ENCODE measurements at places on chromosomes 6 and 20. TPM values are rescaled to one million over a fixed set of nuclear protein-coding genes. Genes with fewer than 3 reads are reported as not detected.

Gene LYRM4
- total RNA-seq = 29.9 TPM

- DNase-seq = no peak
Observed at GRCh38 chr6:163640641-163641040, 226.1 kb downstream of the QKI start.

DNA sequence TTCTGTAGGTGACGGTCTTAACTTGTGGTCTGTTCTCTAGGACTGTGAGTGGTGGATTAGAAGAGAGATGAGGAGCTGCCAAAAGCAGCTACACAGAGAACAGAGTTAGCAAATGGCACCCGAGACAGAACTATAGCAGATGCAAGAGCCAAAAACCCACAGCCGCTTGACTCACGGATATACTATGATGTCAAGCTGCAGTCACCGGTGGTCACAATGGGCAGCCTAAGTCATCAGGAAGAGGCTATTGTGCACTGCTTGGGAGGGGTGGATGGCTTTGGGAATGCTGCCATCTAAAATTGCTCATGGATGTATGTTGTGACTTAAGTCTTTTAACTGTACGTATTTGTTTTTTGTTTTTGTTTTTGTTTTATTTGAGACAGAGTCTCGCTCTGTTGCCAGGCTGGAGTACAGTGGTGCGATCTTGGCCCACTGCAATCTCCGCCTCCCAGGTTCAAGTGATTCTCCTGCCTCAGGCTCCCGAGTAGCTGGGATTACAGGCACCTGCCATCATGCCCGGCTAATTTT lies at the start of gene GTSF1L:
TSS of gene GTSF1L (minus strand) at position 192 of the 528 bp plus-strand sequence. CDS start 308 bp downstream, outside the sequence.
- peak; percentile 86 for DNase-seq

- DNase-seq = no peak
Observed at GRCh38 chr6:129695373-129696027, 14.5 kb downstream of the ARHGAP18 start.

Gene CCN6
- not detected for total RNA-seq

DNA sequence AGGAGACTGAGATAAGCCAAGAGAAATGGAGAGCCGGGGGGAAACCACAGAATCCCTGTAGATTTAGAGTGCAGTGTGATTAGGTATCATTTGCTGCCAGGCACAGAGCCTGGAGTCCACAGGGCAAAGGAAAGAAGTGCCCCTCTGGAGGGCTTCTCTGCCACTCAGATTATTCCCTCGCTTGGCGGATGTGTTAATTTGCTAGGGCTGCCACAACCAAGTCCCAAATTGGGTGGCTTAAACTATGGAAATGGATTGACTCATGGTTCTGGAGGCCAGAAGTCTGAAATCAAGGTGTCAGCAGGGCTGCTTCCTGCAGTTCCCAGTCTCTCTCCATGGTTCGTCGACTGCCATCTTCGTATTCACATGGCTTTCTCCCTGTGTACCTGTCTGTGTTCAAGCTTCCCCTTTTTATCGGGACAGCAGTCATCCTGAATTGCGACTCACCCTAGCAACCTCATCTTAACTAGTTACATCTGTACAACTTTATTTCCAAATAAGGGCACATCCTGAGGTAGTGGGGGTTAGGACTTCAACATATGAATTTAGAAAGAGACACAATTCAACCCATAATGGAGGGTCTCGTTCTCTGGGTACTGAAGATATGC lies 122.2 kb downstream of the ANKRD60 start:
- no peak for DNase-seq

- no peak for DNase-seq
Observed at GRCh38 chr20:62089393-62089792, 23.7 kb upstream of the TAF4 start.

Gene SAMD5
- total RNA-seq = 0.93 TPM

GRCh38 chr6:146526192-146526591 lies 17.4 kb upstream of the RAB32 start:
- no peak for DNase-seq

Gene TMEM242
- total RNA-seq = 9.7 TPM

- DNase-seq = no peak
Observed at GRCh38 chr6:68730291-68731054, 95.4 kb downstream of the ADGRB3 start.

Gene MCCD1
- not detected for total RNA-seq

DNA sequence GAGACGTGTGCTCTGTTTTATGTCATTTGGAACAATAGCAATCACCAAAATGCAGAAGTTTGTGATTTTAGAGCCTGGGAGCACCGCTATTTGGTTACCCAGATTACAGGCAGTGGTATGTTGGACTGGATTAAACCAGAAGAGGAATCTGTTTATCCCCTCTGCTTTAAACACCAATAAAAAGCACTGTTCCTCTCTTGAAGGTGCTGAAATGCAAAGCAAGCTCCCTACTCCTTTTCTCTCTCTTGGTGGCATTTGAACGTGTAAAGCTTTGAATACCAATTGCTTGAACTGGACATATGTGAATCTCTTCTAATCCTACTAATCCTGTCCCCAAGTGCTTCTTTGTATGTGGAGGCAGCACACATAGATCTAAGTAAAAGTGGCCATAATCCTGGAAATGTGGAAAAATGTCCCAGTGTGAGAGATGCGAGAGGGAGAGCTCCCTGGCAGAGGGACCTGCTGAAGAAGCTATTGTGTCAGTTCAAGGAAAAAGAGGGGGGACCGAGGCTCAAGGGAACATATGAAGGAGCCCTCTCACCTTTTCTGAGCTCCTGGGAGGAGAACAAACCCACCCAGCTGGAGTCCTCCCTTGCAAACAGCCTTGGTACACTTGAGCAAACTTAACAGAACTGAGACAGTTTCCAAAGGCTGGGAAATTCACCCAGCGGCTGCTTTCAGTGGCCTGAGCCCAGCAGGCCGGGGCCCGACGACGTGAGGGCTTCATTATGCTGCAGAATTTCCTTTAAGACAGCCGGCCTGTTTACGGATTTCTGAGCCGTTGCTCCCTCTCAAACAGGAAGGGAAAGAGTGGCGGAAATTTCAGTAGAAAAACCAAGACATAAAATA lies 18.8 kb upstream of the OLIG3 start:
- no peak for DNase-seq

Gene C6orf118
- not detected for total RNA-seq

Gene HTR1E
- total RNA-seq = not detected

Gene KCNK16
- not detected for total RNA-seq

Gene C6orf58
- total RNA-seq = not detected

DNA sequence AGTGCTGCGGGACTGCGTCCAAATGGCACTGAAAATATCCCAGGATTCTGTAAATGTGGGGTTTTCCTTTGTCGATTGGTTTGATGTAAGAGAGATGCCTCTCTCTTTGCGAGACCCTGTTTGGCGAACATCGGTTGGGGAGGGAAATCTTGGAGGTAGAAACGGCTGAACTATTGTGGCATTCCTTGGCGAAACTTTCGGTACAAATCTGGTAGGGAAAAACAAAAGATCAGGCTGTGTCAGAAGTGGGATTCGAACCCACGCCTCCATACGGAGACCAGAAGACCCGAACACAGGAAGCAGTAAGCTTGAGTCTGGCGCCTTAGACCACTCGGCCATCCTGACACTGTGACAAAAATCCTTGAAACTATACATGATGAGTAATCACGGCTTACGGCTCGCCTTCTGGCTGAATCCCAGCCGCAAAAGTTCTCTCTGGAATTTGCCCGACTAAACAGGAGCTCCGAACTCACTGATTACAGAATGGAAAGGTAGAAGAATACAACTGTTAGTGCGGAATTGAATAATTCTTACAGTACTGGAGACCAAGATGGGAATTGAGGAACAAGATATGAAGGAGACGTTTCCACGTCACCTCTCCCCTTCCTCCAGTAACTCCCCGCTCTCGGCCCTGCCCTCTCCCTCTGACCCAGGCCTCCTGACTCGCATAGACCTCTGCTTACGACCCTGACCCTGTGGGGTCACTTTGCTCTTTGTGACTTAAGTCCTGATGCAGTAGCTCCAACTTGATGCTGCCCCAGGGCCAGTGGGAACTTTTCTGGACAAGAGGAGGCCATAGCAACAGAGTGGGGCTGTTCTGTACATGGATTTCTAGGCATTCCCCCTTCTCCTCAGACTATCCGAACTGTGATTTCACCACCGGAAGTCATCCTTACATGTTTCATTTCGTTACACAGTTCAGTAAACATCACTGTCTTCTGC lies 132.8 kb upstream of the ZNF184 start:
- DNase-seq = peak; percentile 65

DNA sequence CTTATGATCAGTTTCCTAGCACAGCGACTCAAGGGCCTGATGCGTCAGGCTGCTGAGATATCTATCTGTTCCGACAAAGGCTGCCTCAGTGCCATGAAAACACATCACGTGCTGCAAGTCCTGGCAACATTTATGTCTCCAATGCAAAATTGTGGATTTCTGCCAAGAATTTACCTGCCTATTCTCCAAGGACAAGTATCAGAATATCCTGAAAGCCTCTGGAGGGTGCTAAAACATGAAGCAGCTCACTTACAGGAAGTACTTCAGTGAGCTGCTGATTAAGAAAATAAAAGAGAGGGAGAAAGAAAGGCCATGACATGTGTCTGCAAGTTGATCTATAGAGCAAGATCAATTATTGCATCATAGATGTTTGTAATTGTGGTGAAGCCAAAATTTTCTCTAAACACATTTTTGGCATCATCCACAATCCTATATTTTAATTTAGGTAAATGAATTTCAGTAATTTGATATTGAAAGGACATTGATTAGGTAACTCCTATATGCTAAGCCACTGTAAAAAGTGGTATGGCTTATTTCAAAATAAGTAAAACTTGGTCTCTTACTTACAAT lies 25.8 kb upstream of the TPBG start:
- no peak for DNase-seq

Gene EFCAB8
- total RNA-seq = 0.41 TPM

- DNase-seq = no peak
Observed at GRCh38 chr20:50848846-50849673, 54.2 kb downstream of the BCAS4 start.

DNA sequence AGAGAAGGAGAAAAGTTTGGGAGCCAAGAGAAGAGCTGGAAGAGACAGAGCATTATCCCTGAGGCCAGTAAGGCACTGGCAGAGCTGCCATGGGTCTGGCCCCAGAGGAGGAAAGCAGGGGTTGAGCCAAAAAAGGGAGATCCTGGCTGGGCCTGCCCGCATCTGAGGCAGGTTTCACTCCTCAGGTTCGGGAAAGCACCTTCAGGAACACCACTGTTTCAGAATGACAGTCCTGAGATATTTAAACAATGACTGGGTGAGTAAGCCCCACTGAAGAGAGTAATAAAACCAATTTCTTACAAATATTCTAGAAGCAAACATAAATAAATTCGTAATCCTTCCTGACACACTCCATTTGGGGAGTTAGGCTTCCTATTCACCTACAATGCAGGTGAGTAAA lies 152.2 kb downstream of the BACH2 start:
- no peak for DNase-seq

DNA sequence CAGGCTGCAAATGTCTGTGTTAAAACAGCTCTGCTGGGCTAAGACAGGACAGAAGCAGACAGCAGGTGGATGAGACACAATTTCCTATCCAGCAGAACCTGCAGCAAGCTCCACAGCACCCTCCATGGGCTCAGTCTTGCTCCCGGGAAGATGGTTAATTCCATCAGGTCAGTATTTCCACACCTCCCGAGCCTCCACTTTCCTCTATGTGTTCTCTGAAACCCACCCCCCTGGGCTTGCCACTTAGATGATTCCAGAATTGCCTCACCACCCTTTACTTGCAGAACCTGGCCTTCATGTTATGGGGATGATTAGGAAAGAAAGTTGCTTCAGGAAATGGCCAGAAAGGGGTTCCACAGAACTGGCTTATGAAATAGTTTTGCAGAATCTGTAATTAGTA lies 43.8 kb downstream of the ERMARD start:
- no peak for DNase-seq

DNA sequence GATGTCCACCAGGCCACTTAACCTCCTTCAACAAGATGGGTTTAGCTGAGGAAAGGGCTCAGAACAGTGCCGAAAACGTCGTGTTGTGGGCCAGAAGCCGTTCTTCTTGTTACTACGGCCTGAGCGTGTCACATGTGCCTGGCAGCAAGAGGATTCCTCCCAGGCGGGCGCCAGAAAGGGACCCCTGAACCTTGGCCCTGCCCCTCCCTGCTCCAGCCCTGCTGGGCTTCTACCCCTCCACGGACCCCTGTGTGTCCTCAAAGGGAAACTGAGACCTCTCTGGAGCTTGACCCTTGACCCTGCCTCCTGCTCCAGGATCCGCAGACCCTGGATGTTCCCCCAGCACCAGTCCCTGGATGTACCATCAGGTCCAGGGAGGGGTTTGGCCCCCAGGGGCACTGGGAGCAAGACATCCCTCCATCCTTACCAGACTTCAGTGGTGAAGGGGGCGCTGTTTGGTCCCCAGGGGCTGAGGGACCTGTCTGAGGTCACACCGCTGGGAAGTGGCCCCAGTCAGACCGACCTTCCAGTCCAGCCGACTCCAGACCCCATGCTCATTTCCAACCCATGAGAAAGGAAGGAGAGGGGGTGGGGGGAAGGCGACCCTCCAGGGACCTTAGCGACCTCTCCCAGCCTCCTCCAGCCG lies 10.1 kb downstream of the HRH3 start:
- no peak for DNase-seq

GRCh38 chr6:3421791-3422434 lies 34.9 kb downstream of the SLC22A23 start:
- peak; percentile 80 for DNase-seq

Gene VIP
- 0.36 TPM for total RNA-seq

GRCh38 chr6:139659196-139659595 lies 284.7 kb upstream of the CITED2 start:
- DNase-seq = no peak

- peak; percentile 97 for DNase-seq
Observed at GRCh38 chr6:80457439-80457933, 351.0 kb downstream of the BCKDHB start.

All from astrocyte (in vitro differentiated cells and primary cell).